ENCODE measurements at places on chromosomes 4 and X. TPM values are rescaled to one million over a fixed set of nuclear protein-coding genes. Genes with fewer than 3 reads are reported as not detected.

DNA sequence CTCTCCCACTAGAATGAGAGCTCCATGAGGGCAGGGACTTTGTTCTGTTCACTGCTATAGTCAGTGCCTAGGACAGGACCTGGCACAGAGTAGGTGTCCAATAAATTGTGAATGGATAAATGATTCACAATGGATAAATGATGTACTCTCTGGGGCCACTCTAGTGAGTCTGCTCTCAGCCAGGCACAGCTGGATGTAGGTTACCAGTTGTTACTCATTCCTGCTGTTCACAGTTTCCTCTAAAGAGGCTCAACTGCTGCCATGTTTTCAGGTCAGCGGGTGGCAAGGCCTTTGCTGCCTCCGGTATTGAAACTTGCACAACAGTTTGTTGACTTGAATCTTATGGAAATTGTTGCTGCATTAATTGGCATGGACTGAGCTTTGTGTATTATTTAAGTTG lies 99.1 kb downstream of the NHSL2 start:
- DNase-seq: no peak

GRCh38 chr4:21476757-21477156 lies 471.8 kb downstream of the KCNIP4 start:
- peak; percentile 12 for DNase-seq

DNA sequence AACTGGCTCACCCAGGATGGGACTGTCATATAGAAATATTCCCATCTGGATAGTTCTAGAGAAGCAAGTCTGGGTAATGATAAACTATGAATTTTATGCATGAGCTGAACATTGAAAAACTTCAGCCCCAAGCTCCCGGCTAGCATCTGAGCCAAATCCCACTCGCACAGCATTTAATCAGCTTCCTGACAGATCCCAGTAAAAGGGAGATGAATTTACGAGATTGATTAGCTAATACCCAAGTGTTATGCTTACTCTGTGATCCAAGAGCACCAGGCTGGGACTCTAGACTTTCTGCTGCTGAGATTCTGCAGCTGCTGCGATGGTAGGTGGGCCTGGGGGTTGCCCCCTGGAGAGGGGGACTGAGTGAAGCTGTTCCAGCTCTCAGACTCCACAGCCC lies 28.0 kb downstream of the FRMPD3 start:
- no peak for DNase-seq

GRCh38 chr4:97978791-97979488 lies 164.3 kb downstream of the STPG2 start:
- DNase-seq: no peak

- no peak for DNase-seq
These were observed 614.4 kb upstream of the INTU start for GRCh38 chr4:127018381-127018780.

GRCh38 chr4:182022909-182023308 lies 220.3 kb upstream of the TENM3 start:
- no peak for DNase-seq

DNA sequence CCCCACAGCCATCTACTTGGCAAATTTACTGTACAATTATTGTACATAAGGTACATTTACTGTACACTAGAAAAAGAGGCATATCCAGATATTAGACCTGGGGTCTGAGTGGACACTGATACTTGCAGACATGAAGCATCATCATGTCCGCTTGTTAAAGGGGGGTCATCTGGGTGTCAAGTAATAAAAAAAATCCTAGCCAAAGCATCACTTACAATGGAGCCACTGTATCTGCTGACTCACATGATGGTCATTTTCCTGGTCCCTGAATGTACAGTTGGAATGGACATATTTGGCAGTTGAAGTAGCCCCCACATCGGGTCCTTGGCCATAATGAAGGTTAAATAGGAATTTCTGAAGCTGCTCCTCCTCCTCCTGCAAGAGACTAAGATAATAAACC lies 228.8 kb downstream of the THOC2 start:
- DNase-seq: no peak

GRCh38 chr4:56910172-56910967 lies 2.7 kb downstream of the REST start:
- no peak for DNase-seq

DNA sequence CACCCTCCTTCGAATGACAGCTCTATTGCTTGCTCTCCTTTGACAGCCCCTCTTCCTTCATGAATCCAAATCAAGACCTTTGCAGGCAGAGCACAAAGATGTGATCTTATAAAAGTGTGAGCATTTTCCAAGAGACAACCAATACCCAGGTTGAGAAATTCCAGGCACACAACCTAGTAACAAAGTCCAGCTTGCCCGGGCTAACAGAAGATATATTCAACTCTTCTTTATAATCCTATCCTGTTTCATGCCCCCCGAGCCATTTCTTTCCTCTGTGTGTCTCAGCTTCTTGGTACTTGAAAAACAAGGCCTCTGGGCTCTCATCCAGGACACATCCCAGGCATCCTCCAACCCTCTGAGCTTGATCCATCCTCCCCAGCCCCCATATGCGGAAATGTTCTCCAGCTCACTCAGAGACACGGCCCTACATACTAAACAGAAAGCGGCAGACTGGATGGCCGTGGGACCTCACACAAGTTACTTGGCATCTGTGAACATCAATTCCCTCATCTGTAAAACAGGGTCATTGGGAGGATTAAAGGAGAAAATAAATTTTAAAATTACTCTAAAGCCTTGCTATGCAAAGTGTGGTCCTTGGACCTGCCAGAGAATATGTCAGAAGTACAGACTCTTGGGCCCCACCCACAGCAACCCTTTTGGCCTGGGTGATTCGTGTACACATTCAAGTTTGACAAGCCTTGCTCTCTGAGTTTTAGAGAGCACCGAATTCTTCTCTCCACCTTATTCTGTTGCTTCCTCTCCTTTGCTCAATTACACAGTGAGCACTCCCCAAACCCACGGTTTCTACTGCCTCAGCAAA lies 627.0 kb downstream of the BCOR start:
- no peak for DNase-seq

DNA sequence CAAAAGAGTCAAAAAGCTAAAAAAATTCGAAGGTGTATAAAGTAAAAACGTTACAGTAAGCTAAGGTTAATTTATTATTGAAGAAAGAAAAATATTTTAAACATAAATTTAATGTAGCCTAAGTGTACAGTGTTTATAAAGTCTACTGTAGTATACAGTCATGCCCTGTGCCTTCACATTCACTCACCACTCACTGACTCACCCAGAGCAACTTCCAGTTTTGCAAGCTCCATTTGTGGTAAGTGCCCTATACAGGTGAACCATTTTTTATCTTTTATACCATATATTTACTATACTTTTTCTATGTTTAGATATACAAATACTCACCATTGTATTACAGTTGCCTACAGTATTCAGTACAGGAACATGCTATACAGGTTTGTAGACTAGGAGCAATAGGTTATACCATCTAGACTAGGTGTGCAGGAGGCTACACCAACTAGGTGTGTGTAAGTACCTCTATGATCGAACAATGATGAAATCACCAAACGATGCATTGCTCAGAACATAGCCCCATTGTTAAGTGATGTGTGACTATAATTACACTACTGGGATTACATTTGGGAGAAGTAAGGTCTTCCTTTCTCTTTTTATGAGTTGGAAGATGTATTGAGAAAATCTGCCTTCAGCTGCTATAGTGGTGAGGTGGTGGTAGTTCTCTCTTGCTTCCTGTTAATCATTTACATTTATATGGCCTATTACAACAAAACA lies 27.2 kb downstream of the TMSB4X start:
- DNase-seq: no peak

DNA sequence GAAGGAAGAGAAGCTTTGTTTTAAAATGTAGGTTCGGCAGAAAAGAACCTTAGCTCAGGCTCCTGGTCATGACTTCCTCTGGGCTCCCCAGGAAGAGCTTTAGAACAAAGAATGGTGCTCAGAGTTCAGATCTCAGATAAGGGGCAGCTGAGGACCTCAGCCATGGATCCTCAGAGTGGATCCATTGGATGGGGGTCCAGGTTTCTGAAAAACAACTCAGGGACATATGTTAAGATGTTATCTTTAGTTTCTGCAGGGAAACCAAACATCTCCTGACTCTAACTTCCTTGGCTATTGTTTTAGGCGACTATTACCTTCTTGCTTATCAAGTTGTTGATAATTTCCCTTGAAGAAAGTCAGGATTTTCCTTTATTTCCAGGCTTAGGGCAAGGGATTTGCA lies 5.4 kb downstream of the EVC start:
- no peak for DNase-seq

DNA sequence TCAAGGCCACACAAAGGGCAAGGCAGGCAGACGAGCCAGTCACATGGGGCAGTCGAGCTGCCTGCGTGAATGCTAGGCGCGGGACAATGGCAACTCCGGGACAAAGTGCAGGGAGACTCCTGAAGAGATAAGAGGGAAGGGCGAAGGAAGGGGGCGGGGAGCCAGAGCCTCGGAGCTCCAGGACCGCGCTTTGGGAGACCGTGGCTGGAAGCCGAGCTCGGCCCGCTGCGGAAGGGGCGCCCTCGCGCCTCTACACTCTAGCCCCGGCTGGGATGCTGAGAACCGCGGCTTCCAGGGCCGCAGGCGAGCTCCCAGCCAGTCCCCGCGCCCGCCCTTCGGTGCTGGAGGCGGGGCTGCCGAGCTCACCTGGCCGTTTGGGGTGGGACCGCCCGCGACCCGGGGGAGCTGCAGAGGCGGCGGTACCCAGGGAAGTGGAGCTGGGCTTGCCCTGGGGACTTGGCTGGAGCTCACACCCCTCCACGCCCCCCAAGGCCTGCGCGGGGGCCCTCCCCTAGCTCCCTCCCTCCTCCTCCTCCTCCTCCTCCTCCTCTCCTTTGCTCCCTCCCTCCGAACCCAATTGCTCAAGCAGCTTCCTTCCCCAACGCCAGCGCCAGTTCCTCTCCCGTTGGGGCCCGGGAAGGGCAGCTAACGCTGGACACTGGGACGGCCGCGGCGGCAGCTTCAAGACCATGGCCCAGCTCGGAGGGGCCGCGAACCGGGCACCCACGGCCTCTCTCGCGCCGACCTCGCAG lies at the start of gene SOWAHD:
Gene SOWAHD, plus strand, starts transcription at position 610 of the 752 bp plus-strand sequence. Its CDS starts 80 bp downstream, at position 690.
- no peak for DNase-seq

The CENPVL2 gene
- total RNA-seq: not detected

The PROM1 gene
- total RNA-seq: not detected

The SOWAHD gene
- total RNA-seq: 0.10 TPM

The CLNK gene
- not detected for total RNA-seq

Measured in H4 (cell line).